ENCODE measurements at places on chromosomes 11 and 22.

- no peak for DNase-seq
Measured at GRCh38 chr11:86418917-86419316, 44.2 kb downstream of the CCDC81 start.

DNA sequence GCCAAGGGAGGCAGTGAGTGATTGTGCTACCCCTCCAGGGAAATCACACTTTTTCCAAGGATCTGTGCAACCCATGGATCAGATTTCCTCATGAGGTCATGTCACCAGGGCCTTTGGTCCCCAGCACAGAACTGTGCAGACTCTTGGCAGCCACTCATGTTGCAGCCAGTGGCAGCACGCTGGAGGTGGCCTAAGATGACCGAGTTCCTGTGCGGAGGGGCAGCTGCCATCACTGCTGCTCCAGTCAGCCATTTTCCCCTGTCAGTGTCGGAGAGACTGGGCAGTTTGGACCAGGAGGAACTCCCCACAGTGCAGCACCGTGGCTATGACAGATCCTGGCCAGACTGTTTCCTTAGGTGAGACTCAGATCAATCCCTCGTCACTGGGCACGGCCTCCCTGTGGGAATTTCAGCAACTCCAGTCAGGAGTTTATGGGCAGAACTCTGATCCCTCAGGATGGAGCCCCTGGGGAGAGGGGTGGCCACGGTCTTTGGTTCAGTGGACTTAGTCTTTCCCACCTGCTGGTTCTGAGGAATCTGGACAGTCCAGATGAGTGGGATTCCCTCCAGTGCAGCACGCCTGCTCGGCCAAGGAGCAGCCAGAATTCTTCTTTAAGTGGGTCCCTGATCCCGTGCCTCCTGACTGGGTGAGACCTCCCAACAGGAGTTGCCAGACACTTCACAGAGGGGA, 194.6 kb upstream of the CARD18 start:
- DNase-seq: no peak

GRCh38 chr11:124892146-124892545, 5.5 kb downstream of the ROBO4 start:
- no peak for DNase-seq

DNA sequence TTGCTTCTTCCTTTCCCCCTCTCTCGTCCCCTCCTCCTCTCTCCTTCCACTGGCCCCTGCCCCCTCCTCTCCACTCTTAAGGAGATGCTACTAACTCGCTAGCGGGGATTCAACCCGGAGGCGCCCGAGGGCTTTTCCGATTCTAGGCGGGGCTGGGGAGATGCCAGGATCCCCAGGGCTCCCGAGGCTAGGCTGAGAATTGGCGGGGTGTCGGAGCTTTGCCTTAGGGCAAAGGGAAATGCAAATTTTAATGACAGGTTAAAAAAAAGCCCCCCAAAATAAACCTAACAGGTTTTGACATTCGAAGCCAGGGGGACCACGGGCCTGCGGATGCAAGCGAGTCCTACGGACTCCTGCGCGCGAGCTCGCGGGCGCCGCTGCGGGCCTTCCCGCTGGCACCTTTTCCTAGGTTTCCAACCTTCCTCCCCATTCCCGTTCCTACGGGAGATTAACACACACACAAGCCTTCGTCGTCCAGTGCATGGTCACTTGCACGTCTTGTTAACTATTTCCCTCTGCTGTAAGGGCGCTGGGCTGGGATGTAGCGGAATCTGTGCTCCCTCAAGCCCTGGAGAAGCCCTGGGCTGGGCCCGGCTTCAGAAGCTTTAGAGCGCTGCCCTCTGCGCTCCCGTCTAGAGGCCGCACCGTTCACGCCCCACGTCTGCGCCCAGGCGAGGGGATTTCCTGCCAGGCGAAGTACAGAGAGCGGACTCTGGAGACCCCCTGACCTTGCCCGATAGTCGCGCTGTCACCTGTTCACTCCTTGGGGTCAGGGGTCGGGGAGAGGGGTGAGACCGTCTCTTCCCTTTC, 729 bp upstream of the ALX4 start:
- DNase-seq: no peak

GRCh38 chr11:125214601-125215565, 50.3 kb downstream of the PKNOX2 start:
- DNase-seq: no peak

- no peak for DNase-seq
Measured at GRCh38 chr11:31651822-31652221, 142.3 kb downstream of the ELP4 start.

DNA sequence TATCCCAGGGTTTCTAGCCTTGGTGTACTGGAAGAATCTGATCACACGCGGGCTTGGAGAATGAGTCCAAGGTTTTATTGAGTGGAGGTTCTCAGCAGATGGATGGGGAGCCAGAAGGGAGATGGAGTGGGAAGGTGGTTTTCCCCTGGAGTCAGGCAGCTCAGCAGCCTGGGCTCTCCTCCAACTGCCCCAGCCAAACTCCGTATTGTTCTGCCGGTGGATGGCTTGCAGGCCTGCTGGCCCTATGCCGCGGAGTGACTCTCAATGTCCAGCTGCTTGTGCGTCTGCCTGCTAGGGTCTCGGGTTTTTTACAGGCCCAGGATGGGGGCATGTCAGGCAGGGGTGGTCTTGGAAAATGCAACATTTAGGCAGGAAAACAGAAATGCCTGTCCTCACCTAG, 162.4 kb upstream of the LMO1 start:
- DNase-seq: no peak

DNA sequence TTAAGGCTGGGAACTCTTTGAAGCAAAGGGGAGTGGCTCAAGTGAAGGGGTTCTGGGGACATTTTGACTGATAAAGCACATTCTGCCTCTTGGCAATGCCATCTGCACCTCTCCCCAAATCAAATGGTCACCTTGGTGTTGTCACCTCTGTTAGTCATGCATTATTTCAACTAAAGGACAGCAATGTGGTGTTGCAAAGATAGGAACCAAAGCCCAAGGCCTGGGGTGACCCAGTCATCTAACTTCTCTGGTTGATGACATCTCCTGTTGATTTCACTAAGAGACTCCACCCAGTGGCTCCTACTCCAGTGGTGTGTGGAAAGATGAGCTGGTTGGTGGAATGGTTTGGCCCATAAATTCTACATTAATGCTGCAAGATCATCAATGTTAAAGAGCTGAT, 7.8 kb upstream of the MS4A1 start:
- DNase-seq: no peak

DNA sequence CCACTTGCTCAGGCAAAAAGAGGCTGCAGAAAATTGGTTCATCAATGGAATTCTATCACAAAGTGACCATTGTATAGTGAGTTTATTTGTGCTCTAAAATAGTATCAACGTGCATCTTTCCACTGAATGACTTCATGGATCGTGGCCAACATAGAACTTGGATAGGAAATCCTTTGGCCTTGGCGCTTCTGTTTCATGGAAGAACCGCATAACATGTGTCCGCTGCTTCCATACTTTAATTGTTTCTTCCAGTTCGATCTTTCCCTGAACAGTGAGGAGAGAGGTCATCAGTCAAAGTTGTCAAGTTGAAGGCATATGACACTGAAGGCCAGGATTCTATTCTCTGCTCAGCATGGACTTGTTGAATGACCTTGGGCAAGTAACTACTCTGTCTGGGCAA, 4.5 kb downstream of the NDUFA6 start:
- DNase-seq: no peak

DNA sequence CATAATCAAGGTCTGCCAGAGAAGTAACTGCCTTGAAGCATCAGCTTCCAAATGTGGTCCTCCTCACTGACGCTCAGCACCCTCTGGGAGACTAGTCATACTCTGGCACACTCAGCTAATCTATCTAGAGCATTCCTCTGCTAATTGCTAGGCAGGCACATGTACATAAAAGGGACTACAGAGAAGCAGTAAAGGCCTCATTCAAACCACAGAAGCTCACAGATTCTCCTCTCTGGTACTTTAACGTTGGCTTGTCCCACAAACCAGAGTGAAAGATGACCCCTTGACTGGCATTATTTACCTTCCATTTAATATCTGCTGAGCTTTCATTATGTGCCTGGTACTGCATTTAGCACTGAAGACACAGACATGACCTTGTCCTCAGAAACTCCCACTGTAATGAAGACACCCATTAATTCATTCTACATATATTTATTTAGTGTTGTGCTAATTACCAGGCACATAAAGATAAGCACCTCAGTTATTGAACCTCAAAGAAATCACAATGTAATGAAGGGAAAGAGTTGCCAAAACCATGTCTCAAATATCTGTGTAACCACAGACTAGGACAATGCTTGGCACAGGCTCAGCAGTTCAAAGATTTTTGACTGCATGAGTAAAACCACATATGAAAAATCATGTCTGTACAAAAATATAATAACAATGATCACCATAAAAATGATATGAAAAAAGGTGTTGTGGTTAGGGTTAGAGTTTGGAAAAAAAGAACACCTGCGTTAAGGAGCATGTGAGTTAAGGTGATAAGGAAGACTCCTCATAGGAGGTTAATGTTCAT, 550.4 kb downstream of the DLG2 start:
- DNase-seq: no peak

DNA sequence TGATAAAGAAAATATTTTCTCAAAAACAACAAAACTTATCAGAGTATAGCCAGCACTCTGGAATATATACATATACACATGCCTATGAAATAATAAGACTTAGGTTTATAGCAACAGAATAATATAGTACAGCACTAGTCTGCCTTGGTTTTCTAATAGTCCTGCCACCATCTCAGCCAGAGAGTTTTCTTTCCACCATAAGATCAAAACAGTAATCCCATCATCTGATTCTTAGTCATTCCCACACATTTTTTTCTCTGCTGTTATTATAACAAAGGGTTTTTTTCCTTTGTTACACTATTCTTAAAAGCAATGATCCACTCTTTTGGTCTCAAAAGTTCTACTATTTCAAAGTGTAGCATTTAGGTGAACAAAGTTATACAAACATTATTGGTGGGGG, 15.1 kb downstream of the MTMR2 start:
- DNase-seq: no peak

DNA sequence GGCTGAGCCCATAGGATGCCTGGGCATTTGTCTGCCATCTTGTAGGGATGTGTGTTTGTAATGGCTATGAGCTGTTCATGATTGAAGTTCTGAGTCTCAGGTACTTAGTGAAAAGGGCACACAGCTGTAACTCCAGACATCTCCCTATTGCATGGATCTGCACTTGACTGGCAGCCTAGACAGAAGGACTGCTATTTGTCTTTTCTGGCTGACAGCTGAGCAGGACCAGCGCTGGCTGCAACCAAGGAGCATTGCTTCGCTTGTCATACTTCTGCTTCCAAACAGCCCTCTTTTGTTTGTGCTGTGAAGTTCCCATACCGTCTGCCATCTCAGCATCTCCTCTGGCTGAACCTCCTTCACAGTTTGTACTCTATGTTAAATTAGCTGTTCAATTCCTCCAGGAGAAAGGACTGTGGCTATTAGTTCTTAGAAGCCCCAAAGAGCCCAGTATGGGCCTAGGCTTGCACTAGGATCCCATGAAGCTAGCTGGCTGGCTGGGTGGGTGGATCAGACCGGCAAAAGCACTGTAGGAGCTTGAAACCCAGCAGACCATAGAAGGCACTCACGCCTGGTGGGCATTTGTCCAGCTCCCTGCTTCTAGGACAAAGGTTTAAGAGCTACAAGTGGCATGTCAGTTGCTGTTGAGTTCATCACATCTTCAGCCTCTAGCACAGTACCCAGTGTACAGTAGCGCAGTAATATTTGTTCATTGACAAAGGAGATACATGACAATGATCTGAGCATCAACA, 20.4 kb downstream of the HIRA start:
- DNase-seq: no peak

GRCh38 chr22:19121631-19122142, 525 bp downstream of the DGCR2 start:
- no peak for DNase-seq

GRCh38 chr11:76564364-76564763, 106.2 kb downstream of the LRRC32 start:
- no peak for DNase-seq

DNA sequence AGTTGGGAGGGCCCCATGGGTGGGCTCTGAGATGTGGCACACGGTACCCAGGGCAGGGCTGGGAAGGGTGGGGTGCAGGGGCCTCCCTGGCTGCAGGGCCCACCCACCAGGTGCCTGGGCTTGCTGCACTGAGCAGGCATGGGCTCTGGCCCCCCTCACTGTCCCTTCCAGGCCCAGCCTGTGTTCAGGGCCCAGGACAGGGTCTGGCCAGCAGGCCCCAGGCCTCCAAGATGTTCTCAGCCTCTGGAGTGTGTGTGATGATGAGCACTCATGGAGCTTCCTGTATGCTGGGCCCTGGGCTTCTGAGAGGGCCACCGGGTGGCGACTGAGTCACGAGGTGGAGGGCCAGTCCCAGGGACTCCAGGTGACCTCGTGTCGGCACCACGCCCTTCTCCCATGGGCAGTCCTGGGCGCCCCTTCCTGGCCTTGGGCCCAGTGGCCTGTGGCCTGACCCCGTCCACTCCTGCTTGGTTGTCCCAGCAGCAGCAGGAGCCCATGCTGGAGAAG, 55.9 kb upstream of the CCDC188 start:
- no peak for DNase-seq

- DNase-seq: no peak
Measured at GRCh38 chr11:134737563-134738510, 325.8 kb upstream of the B3GAT1 start.

DNA sequence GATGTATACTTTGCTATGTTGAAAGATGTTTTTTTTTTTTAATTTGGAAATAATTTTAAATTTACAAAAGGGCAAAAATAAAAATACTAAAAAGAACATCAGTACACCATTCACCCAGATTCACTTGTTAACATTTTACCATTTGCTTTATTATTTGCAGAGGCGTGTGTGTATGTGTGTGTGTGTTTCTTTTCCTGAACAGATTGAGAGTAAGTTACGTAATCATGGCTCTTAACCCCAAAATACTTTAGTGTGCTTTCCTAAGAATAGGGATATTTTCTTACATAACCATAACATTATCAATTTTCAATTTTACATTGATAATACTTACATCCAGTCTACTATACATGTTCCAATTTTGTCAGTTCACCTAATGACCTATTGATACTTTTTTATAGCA, 91.5 kb upstream of the HORMAD2 start:
- DNase-seq: no peak

DNA sequence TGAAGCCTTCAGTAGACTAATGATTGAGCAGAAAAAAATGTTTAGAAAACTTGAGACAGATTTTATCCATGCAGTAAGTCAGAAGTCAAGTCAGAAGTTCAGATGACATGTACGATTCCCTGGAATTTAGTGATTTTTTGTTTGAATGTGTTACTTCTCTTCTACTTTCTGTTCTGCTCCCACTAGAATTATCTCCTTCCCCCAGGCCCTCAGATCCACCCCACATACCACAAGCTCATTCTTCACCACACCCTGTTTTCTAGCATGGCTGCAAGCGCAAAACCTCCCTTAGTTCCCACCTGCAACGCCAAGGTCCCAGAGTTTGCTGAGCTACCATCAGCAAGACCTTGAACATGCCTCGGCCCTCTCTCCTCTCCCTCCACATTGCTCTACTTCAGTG, 64.1 kb downstream of the KCNJ1 start:
- no peak for DNase-seq

DNA sequence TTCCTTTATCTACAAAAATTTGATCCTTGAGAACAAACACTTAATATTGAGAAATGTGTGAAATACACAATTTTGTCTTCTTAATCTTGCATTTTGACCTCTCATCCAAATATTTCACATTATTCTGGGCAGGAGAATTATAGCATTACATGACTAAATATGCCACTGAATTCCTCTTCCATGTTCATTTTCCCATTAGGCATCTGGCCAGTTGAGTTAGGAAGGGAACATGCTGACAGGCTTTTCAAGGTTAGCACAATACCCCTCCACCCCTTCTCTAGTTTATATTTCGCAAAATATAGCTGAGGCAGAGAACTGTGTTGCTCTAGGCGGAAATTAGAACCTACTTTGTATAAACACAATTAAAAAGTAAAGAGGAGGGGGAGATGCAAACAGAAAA, 271.7 kb upstream of the ZC3H12C start:
- no peak for DNase-seq

Data from stimulated activated CD8-positive, alpha-beta memory T cell treated with anti-CD3 and anti-CD28 coated beads, Interleukin-7, amount 100 ng/mL, for 1 hour (primary cell).